ENCODE measurements at places on chromosomes 7 and 10.

GRCh38 chr7:91717681-91718470, 162.6 kb downstream of the MTERF1 start:
- no peak for DNase-seq

- no peak for DNase-seq
Observed at GRCh38 chr10:34505338-34505737, 309.8 kb downstream of the PARD3 start.

- no peak for DNase-seq
Observed at GRCh38 chr10:108250936-108251620, 1086.6 kb upstream of the SORCS1 start.

DNA sequence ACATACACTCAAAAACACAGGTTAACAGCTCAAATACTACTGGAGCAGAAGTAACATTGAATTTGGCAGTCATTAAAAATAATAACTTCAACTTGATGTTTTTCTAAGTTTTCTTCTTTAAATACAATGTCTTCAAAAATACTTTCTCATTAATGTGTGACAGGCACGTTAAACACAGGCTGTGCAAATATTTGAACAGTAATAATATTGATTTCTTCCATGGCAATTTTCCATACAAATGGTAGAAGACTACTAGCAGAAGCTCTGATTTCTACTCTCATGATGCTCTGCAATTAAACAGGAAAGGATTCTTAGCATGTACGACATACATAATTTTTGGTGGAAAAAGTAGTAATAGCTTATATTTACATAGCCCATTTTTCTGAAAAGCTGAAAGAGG, 47.4 kb downstream of the NRP1 start:
- no peak for DNase-seq

- no peak for DNase-seq
Observed at GRCh38 chr7:28847681-28848080, 110.4 kb downstream of the TRIL start.

- no peak for DNase-seq
Observed at GRCh38 chr7:140914083-140914482, 10.6 kb downstream of the BRAF start.

DNA sequence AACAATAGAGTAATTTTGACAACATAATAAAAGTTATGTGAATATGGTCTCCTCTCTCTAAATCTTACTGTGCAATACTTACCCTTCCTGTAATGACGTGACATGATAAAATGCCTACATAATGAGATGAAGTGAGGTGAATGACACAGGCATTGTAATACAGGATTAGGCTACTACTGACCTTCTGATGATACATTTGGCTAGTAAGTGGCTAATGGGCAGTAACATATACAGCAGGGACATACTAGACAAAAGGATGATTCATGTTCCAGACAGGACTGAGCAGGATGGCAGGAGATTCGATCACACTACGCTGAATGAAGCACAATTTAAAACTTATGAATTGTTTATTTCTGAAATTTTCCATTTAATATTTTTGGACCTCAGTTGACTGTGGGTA, 4.7 kb downstream of the C10orf88 start:
- DNase-seq: no peak

- no peak for DNase-seq
Observed at GRCh38 chr7:39709768-39710311, 86.5 kb downstream of the RALA start.

GRCh38 chr7:44979481-44980392, 922 bp upstream of the MYO1G start:
- peak; percentile 59 for DNase-seq

DNA sequence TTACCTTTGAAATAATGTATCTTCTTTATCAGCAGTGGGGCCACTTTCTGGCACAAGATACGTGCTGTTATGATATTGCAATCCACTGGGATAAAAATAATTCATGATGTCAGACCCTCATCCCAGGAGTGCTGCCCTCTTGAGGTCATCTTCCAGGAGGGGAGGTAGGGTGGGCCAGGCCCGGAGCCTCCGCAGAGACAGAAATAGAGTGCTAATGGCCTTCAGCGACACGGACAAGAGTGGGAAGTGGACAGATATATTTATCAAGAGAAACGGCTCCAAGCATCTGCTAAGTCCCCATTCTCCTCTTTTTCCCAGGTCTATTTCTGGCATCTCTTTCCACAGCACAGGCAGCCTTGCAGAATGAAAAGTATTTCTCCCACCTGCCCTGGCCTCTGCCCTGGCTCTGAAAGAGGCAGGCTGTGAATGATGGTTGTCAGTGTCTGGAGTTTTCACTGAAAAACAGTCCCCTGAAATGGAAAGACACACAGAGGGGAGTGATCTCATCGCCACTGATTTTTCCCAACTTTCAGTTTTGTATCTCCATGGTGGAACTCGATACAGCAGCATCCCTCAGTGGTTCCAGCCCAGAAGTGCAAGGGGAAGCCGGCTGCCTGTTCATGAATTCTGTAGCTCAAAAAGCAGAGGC, 251.7 kb upstream of the MYO3A start:
- no peak for DNase-seq

- DNase-seq: no peak
Observed at GRCh38 chr7:43244232-43244631, 131.8 kb downstream of the HECW1 start.

Data from NB4 (cell line).